T-helper 17 cell (primary cell): ENCODE measurements at places on chromosomes 5 and 9. TPM values are rescaled to one million over a fixed set of nuclear protein-coding genes. Genes with fewer than 3 reads are reported as not detected.

FRMPD1 gene
- total RNA-seq, result not detected

ADCY2 gene
- total RNA-seq, result not detected

SPOUT1 gene
- total RNA-seq, result 33.7 TPM

CNTNAP3 gene
- total RNA-seq, result not detected

EGFL7 gene
- total RNA-seq, result not detected

DNA sequence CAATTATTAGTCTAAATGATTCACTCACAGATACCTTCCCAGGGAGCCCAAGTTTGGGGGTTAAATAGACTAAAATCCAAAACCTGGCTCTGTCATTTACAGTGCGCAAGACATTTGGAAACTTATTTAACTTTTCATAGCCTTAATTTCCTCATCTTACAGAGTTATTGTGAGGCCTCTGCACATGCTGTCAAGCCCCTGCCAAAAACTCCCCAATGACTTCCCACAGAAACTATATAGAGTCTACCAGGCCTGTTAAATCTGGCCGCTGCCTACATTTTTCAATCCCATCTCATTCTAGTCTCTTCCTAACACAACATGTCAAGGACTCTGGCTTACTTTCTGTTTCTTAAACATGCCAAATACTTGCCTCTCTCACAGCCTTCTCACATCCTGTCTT is 412.5 kb downstream of the ELAVL2 start:
- no peaks in the 10 kb centered on the region for H3K27me3 ChIP-seq
- no peaks in the 10 kb centered on the region for H3K36me3 ChIP-seq
- no peak for DNase-seq
- no peaks in the 10 kb centered on the region for H3K4me1 ChIP-seq
- no peak overlapping the region for H3K27ac ChIP-seq

MOB3B gene
- total RNA-seq, result 0.57 TPM

RALGPS1 gene
- 9.3 TPM for total RNA-seq

DNA sequence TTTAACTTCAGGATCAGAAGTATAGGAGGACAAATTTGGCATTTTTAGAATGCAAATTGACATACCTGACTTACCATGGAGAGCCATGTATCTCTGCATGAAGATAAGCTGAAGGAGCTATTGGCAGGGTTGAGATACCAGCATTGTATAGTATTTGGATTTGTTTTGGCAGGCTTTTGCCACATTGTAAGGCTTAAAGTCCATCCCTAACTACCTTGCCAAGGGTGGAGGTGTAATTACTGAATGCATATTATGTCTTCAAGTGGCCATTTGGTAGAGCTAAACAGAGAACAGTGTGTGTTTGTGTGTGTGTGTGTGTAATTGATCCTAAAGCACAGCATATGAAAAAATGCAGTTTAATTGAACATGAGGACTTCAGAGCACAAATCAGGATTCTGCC is 324.7 kb downstream of the FAM170A start:
- H3K27me3 ChIP-seq, result no peaks in the 10 kb centered on the region
- no peaks in the 10 kb centered on the region for H3K4me1 ChIP-seq
- no peak for DNase-seq
- no peaks in the 10 kb centered on the region for H3K36me3 ChIP-seq

GRCh38 chr5:151862811-151863472 is 61.7 kb downstream of the GLRA1 start:
- H3K4me1 ChIP-seq, result peaks cover 2% of the 10 kb centered on the region
- peaks cover 2% of the 10 kb centered on the region for H3K36me3 ChIP-seq
- no peak overlapping the region for H3K4me3 ChIP-seq

DNA sequence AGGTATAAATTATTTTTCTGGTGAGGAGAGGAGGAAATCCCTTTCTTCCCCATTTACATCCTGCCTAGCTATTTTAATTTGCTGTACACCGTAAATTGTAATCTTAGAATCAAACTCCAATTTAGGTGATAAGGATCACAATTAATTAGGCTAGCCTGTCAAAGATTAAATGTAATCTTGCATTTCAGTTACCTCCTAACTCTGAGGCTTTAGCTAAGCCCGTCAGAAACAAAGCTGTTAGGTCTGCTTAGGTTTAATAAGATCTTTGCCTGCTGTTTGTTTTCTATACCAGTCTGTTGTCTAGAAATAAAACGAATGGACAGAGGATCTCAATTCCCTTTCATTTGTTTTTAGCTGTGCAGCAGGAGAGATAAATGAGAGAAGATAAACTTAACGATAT is 51.5 kb downstream of the PIK3R1 start:
- H3K27me3 ChIP-seq, result no peaks in the 10 kb centered on the region
- peak overlapping the region; percentile 93 for H3K27ac ChIP-seq
- no peaks in the 10 kb centered on the region for H3K36me3 ChIP-seq
- no peak for DNase-seq
- H3K4me3 ChIP-seq, result peak overlapping the region; percentile 31

PCDHGA6 gene
- 0.10 TPM for total RNA-seq

- H3K4me3 ChIP-seq, result no peak overlapping the region
- DNase-seq, result no peak
- peaks cover 13% of the 10 kb centered on the region for H3K36me3 ChIP-seq
- H3K4me1 ChIP-seq, result peaks cover 58% of the 10 kb centered on the region
- peak overlapping the region; percentile 96 for H3K27ac ChIP-seq
Observed at GRCh38 chr5:131377785-131378325, 114.0 kb downstream of the CDC42SE2 start.
